ENCODE measurements at places on chromosomes 3 and 15.

GRCh38 chr15:58694641-58695398, 54.7 kb downstream of the ADAM10 start:
- peak; percentile 10 for DNase-seq

DNA sequence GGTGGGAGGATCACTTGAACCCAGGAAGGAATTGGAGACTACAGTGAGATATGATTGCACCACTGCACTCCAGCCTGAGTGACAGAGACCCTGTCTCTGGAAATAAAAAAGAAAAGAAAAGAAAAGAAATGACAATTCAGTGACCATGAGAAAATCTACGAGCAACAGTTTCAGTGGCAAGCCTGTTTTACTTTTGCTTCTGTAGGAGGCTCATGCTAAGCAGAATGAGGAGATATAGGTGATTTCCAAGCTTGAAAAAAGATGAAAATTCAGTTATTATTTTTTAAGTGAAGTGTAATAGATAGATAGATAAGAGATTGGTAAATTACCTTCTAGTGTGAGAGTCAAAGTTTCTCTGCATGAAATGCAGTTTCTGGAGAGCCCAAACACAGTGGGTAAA, 651.1 kb downstream of the GRM7 start:
- DNase-seq, result no peak

- no peak for DNase-seq
These were observed 94.9 kb downstream of the LRRK1 start for GRCh38 chr15:101013769-101014675.

DNA sequence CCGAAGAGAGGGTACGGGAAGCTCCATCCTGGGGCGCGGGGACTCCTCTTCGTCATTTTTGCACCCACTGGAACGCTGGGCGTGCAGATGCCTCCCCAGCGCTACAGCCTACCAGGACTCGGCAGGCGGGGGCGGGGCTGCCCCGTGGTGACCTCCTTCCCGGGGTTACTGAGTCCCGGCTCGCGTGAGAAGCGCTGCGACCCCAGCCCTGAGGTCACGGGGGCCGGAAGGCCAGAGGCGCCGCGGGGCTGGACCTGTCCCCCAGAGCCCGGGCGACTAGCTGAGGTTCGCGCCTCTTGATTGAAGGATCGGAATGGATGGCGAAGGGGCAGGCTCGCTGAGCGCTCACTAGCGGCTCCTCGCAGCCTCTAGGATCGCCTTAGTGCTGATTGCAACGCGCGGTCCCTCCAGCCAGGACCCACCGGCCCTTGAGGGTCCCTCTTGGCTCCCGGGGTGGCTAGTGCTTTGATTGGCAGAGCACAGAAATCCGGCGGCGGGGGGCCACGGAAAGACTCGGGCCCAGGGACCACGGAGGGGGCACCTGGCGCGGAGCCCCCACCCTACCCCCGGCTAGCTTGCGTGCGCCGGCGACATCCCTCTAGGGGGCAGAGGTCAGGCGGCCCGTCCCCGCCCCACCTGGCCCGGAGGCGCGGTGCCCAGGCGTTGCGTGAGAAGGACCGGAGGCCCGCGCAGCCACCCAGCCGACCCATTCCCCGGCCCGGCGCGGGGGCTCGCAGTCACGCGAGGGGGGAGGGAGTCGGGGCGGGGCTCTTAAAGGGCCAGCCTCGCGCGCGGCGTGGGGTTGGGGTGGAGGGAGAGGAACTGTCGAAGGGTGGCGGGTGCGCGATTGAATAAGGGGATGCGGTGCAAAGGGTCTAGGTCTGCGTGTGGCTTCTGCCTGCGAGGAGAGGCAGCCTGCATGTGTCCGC, 781 bp upstream of the CYP1A1 start:
- DNase-seq, result no peak

- DNase-seq, result no peak
These were observed 2.4 kb downstream of the UCN2 start for GRCh38 chr3:48561045-48561736.

- peak; percentile 53 for DNase-seq
These were observed 32.9 kb downstream of the GJD2 start for GRCh38 chr15:34721802-34722438.

GRCh38 chr15:38211249-38211648, 41.4 kb upstream of the SPRED1 start:
- DNase-seq, result no peak

DNA sequence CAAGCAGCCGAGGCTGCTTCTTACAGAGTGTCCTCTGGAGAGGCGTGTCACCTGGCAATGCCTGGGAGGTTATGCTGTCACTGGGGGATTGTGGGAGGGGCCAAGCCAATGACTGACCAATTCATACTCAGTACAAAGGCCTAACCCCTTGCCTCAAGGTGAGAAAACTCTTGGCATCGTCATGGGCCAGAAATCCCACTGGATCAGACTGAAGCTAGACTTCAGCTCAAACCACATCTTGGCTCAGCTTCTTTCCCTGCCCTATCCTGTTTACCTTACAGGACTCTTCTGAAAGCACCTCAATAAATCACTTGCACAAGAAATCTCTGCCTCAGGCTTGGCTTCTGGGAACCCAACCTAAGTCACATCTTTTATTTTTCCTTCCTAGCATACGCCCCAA, 9.5 kb downstream of the ANAPC13 start:
- DNase-seq, result no peak

DNA sequence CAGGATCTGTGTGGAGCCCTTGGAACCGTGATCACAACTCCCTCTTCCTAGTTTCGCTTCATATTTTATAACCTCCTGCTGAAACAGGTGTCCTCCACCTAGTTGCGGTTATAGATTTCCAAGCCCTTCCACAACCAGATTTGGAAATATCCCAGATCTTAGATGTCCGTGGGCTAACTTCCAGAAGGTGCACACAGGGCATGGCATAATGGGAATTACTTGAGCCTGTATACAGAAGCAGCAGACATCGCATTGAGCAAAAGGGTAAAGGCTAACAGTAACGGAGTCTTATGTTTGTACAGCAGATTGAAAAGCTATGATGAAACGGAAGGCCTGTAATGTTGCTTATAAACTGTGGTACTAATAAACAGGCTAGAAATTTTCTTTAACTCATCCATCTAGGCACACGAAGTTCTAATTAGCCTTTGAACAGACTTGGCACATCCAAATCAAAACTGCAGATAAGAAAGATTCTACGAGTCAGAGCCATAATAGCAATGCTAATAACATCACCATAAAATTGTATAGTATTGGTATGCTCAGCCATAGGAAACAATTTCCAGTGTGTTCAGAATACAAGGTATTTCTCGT, 1.2 kb upstream of the USF3 start:
- no peak for DNase-seq

DNA sequence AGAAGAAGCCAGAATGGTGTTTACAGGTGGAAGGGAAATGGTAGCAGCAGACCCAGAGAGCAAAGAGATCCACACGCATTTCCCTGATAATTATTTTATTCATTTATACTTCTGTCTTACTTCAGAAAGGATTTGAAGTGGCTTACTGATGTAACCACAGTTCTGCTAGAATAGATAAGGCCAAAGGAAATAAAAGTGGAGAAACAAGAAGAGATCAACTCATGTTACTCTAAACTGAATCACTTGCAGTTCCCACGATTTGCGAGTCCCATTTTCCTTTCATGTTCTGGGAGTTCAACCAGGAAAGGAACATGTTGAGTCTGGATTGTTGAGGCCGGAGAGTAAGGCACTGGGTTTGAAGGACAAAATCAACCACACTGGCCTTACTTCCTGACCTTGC, 151.8 kb downstream of the MYRIP start:
- DNase-seq, result no peak

- no peak for DNase-seq
These were observed 778.3 kb downstream of the MCTP2 start for GRCh38 chr15:95009635-95010034.

GRCh38 chr3:13294442-13295351, 125.4 kb downstream of the NUP210 start:
- no peak for DNase-seq

GRCh38 chr3:67535006-67535405, 119.4 kb downstream of the SUCLG2 start:
- no peak for DNase-seq

DNA sequence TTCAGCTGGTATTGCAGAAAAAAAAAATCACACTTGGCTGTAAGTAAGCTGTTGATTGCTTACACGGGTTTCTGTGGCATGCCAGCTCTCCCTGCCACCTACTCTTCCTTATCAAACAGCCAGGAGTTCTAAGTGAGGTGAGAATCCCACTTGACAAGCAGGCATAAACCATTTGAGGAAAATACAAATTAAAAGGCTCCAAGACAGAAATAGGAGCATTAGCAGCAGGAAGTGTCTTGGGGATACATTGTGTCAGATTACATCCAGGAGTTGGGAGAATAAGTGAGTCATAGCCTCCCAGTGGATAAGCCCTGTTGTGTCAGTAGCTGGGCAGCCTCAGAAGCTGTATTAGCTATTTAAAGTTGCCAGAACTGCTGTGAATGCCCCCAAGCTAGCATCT, 256.0 kb downstream of the CNTN4 start:
- DNase-seq, result no peak

- no peak for DNase-seq
These were observed 4.9 kb downstream of the CADPS start for GRCh38 chr3:62870321-62870720.

DNA sequence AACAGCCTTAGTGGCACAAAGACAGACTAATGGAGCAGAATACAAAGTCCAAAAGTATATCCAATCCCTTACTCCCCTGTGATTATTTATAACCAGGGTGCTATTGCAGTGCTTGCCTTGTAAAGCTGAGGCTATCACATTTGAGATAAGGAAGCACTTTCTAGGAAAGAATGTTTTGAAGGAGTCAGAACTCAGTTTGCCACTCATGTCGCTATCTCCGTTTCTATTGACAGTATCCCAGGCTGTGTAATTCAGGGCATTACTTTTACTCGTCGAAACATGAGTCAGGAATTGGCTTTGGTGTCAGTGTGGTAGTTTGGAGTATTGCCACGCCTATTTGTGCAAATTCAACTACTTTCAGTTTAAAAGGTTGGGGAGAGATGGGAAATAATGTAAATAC, 78.4 kb downstream of the FBXL2 start:
- no peak for DNase-seq

DNA sequence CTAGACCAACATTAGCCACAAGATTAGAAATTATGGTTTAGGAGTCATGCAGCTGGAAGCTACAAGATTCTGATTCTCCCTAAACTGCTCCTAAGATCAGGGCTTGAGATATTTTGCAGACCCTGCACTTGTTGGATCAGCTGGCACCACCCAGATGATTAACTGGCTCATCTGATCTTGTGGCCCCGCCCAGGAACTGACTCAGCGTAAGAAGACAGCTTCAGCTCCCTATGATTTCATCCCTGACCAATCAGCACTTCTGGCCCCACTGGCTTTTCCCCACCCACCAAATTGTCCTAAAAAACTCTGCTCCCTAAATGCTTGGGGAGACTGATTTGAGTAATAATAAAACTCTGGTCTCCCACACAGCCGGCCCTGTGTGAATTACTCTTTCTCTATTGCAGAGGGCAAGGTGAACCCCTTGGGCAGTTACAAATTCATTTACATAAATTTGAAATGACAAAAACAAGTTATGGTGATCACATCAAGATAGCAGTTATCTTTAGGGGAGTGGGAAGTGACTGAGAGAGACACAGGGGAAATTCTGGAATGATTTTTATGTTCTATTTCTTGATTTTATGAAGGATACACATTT, 76.5 kb downstream of the CD200R1L start:
- no peak for DNase-seq

- no peak for DNase-seq
These were observed 325.8 kb upstream of the IGF1R start for GRCh38 chr15:98322581-98322980.

GRCh38 chr15:42731461-42731860, 5.5 kb downstream of the CDAN1 start:
- no peak for DNase-seq

- no peak for DNase-seq
These were observed 34.6 kb upstream of the PLOD2 start for GRCh38 chr3:146195605-146196004.

- peak; percentile 28 for DNase-seq
These were observed 422.3 kb upstream of the ROBO1 start for GRCh38 chr3:80190051-80190450.

- no peak for DNase-seq
These were observed 26.1 kb downstream of the GASK1A start for GRCh38 chr3:43005253-43005652.

GRCh38 chr3:174397848-174398247, 461.3 kb upstream of the NAALADL2 start:
- DNase-seq, result no peak

DNA sequence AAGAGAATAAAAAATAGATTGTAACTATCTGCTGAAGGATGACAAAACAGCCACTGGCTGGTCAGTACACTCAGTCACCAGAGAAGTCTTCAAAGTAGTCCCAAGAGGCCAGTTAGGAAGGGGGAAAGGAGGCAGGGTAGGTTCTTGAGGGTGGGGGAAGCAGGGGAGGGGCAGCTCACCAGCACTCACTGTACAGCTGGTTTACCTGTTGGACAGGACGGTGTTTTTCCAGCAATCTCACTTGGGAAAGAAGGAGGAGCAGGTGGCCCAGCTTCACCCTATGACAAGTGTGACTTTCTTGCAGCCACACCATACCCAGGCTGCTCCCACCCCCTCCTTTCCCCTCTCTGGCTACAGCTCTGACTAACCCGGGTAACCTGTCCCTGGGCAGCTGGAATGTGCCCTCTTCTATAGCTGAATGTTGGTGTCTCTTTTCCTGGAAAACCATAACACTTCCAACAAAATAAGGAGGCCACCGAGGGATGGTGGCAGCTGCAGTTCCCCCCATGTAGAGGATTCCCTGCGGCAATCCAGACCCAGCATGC, 203.4 kb upstream of the NSMCE3 start:
- no peak for DNase-seq

GRCh38 chr3:11850003-11850402, 3.3 kb upstream of the TAMM41 start:
- DNase-seq, result no peak

DNA sequence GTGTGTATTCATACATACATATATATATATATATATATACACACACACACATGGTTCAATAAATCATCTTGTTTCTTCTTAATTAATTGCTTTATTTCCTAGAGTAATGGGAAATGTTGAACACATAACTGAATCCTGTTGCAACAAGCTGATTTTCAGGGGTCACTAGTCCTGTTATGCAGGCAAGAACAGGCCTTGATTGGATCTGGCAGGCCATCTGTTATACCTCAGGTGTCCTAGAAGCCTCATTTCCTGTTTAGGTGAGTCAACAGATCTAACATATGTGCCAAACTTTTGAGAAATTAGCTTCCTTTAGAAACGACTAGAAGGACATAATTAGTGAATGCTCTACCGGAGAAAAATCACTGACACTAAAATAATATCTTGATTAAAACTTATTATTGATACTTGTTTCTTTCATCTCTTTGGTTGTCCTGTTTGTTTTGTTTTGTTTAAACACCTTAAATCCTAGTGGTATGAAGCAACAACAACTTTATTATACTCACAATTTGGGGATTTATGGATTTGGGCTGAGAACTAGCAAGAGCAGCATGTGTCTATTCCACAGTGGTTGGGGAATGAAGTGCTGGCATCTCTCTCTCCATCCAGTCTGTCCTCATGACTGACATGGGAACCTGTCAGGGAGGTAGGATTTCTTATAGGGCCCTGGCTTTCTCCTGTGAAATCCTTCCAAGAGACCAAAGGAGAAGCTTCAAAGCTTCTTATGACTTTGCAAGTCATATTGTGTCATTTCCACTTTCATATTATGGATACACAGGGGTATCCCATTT, 552.6 kb downstream of the NSUN3 start:
- DNase-seq, result no peak
